ENCODE measurements at places on chromosomes 5 and 9.

DNA sequence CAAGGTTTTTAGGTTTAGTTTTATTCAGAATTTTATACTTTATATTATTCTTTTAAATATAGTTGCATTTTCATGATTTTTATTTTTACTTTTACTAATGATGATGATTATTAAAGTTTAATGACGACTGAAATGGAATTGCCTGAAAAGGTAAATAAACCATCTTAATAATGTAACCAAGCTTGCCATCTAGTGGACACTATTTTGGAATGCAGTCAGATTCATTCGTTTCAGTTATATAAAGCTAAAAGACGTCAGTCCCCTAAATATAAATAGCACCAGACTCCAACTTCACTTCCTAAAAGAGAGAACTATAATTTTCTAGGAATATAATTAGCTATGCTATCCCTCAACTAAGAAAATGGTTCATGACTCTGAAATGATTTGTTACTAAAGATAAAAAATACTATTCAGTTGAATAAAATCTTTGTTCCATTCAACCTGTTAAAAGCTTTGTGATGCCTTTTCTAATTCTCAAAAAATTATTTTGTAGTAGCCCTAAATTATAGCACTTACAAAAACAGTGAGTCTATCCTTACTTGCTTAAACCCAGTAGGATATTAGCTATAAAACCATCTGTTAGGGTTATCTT lies 19.9 kb downstream of the ABITRAM start:
- DNase-seq: no peak

DNA sequence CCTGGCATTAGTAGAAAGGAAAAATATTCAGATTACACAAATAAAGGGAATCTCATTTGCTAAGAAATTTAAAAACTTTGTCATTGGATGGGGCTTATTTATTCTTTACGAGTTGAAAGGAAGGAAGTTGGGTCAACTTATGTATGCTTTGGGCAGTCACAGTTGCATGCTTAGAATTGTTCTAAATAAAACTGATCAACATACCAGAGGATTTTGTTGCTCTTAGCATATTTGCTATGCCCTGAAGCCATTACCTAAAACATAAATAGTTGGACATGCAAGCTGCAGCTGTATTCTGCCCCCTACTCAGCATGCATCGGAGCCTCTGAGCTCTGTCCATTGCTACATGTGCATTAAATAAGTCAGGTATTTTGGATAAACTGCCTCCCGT lies 172.7 kb upstream of the MEF2C start:
- DNase-seq: no peak

DNA sequence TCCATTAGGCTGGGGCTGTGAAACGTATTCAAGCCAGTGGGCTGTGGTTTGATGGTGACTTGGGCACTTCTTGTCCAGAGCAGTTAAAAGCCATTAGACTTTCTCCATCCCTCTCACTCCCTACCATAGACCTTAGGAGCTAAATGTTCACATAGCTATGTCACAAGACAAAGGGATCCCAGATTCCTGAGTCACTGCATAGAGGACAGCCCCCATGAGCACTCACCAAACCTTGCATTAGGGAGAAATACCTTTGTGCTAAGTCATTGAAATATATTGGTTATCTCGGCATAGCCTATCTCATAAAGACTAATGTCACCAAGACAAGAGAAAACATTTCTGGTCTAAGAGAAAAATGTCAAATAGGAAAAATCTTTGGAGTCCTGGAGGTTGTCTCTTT lies 104.3 kb downstream of the TRPM6 start:
- DNase-seq: no peak

GRCh38 chr5:33929925-33930690 lies 6.1 kb upstream of the RXFP3 start:
- no peak for DNase-seq

GRCh38 chr5:139772927-139773690 lies 22.5 kb upstream of the PSD2 start:
- DNase-seq: no peak

GRCh38 chr9:92563116-92564100 lies 27.6 kb upstream of the ECM2 start:
- no peak for DNase-seq

GRCh38 chr5:103345461-103345860 lies 86.9 kb downstream of the MACIR start:
- DNase-seq: no peak

DNA sequence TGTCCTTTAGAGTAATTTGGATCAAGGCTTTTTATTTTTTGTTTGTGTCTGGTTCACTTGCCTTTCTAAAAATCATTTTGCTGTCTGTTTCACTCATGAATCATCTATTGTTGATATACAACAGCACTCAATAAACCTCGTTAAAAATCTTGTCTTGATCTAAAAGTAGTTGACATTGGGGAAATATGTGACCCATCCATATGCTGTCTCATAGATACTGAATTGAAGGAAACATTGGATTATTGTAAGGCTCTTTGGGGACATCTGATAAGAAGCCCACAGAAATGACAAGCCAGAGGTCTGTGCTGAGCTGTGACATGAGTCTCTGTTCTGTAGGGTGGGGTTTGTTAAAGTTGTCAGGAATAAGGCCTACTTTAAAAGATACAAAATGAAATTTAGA lies 208.0 kb downstream of the PDZD2 start:
- no peak for DNase-seq

GRCh38 chr5:141521244-141521781 lies 32.4 kb downstream of the PCDHGC5 start:
- DNase-seq: no peak
